ENCODE measurements at places on chromosomes 6 and 20.

DNA sequence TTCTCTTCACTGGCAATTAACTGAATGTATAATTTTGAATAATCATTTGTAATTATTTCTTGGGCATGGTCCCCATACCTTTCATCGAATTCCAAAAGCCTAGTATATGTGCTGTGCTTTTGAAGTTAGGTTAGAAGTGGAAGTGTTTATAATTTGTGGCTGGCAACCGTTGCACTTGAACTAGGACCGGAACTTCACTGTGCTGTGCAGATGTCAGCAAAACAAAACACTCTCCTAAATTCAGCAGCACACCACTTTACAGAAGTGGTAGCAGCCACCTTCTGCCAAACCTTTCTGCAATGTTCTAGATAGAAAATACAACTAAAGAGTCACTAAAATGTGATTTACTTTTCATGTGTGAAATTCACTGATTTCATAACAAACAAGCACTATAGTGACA, 111.9 kb downstream of the FAM83B start:
- DNase-seq, result peak; percentile 4

GRCh38 chr20:23129891-23130621, 43.9 kb upstream of the CD93 start:
- DNase-seq, result no peak

GRCh38 chr6:15531973-15532372, 130.9 kb downstream of the DTNBP1 start:
- DNase-seq, result no peak

DNA sequence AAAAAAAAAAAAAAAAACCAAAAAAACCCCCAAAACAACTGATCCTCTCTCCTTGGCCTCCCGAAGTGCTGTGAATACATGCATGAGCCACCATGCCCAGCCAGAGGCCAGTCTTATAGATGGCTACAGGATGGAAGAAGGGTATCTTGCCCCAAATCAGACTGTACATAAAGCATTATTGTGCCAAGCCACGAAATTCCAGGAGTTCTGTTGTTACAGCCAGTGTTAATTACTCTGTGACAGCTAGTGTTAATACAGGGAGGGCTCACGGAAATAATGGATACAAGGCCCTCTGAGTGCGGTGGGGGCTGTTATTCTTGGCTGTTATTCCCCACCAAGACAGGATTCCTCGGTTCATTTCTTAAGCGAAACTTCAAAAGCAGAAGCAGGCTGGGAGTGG, 1.4 kb upstream of the CLPSL2 start:
- no peak for DNase-seq

DNA sequence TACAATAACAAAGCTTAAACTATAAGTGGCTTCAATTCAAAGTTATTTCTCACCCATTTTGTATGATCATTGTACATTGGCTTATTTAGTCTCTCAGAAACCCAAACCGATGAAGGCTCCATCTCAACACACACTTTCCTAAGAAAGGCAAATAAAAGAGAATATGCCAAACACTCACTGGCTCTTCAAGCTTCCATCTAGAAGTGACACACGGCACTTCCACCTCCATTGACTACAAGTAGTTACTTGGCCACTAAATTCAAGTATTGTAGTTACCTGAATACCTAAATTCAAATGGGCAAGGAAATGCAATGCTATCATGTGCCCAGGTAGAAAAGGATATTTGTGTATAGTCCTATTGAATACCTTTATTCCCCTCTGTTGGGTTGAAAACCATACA, 170.6 kb downstream of the OGFRL1 start:
- no peak for DNase-seq

DNA sequence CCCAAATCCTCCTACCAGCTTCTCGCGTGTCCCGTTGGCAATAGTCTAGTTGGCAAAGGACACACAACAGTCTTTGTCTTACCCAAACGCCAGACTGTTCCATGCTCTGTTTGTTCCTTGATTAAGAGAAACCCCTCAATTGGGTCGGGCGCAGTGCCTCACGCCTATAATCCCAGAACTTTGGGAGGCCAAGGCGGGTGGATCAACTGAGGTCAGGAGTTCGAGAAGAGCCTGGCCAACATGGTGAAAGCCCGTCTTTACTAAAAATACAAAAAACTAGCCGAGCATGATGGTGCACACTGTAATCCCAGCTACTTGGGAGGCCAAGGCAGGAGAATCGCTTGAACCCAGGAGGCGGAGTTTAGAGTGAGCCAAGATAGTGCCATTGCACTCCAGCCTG, 153.7 kb downstream of the GRM4 start:
- DNase-seq, result no peak

- DNase-seq, result no peak
Measured at GRCh38 chr6:3119040-3119723, 671 bp downstream of the BPHL start.

- DNase-seq, result no peak
Measured at GRCh38 chr20:19780261-19780660, 22.2 kb downstream of the RIN2 start.

DNA sequence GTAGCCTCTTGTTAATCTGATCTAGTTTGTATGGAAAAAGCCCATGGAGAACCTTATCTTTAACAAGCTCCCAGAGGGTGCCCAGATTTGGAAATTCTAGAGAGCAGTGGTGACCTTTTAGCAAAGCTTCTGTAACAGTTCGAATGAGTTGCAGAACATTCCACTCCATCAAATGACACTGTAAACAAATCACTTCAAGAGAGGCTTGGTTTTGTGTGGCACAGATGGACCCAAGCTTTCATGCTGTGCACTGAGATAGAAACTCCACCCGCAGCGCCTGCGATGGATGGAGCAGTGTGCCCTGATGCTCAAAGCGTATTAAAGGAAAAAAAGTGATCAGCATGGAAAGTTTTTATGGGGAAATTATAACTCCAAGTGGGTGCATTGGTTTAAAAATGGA, 55.1 kb upstream of the ISM1 start:
- DNase-seq, result no peak

- DNase-seq, result no peak
Measured at GRCh38 chr20:41627611-41628244, 9.6 kb upstream of the CHD6 start.

DNA sequence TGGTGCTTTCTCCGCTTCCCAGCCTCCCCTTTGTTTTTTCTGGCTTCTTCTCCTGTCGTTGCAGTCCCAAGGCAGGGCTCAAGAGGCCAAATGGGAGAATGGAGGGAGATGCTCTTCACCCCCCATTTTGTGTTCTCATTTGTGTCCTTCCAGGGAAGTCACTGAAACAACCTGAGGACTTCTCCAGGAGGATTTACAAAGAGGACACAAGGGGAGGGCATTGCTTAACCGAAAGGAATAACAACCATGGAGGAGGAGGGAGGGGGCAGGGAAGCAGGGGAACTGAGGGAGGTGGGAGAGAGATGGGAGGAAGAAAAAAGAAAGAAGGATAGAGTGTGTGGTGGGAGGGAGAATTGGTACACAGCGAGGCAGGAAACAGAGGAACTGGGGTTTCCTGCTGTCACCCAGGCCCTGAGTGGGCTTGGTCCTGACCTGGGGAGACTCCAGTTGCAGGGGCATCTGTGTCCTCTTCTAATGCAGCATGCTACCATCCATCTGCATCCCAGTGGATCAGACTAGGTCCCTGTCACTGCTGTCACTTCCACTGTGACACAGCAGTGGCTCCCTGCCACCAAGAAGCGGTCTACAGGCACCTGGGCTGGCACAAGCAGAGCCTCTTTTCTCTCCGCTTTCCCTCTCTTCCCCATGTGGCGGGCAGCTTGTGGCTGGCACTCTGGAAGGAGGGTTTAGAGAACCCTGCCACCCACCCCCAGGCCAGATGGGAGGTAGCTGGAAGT, 17.1 kb upstream of the MLN start:
- DNase-seq, result no peak

GRCh38 chr6:165984729-165985275, 182.8 kb downstream of the TBXT start:
- no peak for DNase-seq

DNA sequence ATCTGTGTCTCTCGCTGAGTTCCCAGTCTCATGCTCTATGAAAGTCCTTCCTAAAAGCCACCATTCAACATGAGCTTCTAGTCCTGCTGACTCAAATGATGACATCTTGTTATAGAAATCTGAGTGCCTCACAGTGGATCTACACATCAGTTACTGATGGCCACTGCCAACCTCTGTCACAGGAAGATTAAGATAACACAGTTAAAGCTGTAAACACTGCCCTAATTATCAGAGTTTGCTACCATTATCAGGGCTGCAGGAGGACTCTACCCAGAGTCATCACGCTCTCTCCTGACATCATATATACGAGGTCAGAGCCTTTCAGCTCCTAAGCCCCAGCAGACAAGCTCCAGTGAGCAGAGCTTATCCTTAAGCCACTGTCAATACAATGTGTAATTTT, 63.2 kb downstream of the HIVEP2 start:
- DNase-seq, result no peak

GRCh38 chr6:37788259-37788658, 31.3 kb upstream of the ZFAND3 start:
- DNase-seq, result no peak

DNA sequence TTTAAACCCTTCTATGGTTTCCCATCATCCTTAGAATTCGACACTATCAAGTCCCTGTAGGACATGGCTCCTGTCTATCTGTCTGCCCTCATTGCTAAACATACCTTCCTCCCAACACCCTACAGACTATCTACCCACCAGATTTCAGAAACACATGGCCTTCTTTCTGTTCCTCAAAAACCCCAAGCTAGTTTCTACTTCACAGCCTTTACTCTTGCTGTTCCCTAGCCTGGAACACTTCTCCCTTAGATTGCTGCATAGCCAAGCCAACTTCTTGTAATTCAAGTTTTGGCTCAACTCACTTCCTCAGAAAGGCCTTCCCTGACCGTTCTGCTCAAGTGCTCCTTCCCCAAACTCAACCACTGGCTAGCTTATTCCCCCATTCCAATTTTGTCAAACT, 156.2 kb downstream of the BTBD9 start:
- DNase-seq, result peak; percentile 62

GRCh38 chr6:99822741-99823512, 171.1 kb downstream of the MCHR2 start:
- DNase-seq, result peak; percentile 72

GRCh38 chr6:168358842-168359420, 39.4 kb upstream of the DACT2 start:
- DNase-seq, result no peak

GRCh38 chr6:100721256-100721655, 159.9 kb downstream of the ASCC3 start:
- DNase-seq, result no peak

All from Ammon's horn (tissue), 1 donor.